Naive thymus-derived CD8-positive, alpha-beta T cell (primary cell): ENCODE measurements at places on chromosomes 11 and 22.

GRCh38 chr11:75264971-75265370, 24.4 kb downstream of the TPBGL start:
- DNase-seq: no peak

GRCh38 chr11:69215216-69215615, 59.5 kb downstream of the SMIM38 start:
- no peak for DNase-seq

GRCh38 chr11:27339941-27340340, 23.1 kb downstream of the CCDC34 start:
- no peak for DNase-seq

DNA sequence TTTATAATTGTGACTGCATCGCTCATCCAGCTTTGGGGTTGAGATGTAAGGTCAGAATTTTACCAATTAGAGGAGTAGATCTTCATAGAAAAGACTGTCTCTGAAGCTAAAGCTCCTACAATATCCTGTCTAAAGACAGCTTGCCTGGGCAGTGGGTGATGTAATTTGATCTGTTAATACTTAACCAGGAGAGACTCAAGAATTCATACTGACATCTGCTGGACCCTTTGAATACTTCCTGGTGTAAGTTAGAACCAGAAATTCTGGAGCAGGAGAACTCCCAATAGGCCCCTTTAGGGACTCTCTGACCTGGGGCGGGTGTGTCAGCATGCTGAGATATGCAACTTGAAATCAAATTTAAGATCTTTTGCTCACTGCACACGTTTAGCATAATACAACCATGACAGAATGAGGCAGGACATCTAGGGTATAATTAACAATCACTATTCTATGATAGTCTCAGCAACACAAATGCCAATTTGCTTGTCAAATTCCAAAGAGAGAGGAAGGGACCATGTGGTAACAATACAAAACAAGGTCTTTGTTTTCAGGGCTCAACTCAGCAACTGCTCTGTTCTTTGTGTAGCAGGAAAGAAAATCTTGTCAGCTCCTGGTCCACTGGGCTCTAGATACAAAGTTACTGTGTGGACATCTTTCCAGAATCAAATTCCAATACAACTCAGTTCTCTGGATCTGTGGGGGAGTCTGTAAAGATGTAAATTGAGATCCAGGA, 143.9 kb downstream of the INSC start:
- DNase-seq: no peak

GRCh38 chr11:9362393-9362863, 22.0 kb upstream of the IPO7 start:
- DNase-seq: no peak

DNA sequence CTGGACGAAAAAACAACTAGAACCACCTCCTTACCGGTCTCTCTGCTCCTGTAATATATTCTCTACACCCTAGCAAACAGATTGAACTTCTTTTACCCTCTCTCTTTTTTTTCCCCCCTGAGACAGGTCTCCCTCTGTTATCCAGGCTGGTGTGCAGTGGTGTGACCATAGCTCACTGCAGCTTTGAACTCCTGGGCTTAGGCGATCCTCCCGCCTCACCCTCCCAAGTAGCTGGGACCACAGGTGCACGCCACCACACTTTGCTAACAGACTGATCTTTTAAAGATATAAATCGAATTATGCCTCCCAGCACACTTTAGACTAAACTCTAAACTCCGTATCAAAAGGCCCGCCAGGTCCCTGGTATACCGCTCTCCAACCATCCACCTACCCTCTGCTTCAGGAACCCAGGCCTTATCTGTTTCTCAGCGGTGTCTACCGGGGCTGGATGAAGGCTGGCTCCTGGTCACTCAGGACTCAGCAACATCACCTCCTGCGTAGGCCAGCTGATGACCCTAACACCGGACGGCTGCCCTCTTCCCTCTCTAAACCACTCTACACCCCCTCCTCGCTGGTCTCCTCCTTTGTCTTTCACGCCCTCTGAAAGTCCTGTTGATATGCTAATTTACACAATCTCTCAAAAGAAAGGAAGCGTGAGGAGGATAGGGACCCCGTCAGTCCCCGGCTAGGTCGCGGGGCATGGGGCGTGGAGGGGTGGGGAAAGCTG, 745 bp downstream of the C22orf39 start:
- no peak for DNase-seq

- DNase-seq: no peak
Measured at GRCh38 chr22:16774911-16775500, 50.2 kb downstream of the XKR3 start.
